Mucosa of gallbladder (tissue), 1 donor: ENCODE measurements at places on chromosomes 1 and 21.

DNA sequence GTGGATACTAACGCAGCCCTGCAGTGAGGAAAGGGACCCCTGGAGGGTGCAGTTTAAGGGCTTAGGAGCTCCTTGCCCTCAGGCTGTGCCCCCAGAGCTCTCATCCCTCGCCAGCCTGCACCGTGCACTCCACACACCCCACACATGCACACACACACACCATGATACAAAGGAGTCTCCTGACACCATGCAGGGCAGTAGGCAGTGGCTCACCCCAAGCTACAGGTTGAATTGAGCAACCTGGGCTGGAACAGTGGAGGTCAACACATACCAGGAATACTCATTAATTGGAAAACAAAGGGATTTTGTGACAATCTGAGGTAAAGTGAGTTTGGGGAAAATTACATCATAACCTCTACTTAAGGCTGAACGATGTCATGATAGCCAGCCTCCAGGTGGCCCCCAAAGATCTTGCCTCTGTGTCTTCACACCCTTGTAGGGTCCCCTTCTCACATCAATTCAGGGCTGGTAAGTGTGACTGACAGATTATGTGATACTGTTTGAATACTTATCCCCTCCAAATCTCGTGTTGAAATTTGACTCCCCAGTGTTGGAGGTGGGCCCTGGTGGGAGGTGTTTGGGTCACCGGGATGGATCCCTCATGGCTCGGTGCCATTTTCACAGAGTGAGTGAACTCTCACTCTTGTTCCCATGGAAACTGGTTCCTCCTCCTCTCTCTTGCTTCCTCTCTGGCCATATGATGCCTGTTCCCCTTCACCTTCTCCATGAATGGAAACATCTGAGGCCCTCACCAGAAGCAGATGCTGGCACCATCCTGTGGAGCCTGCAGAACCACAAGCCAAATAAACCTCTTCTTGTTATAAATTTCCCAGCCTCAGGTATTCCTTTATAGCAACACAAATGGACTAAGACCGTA lies 111.0 kb upstream of the RAB4A start:
- no peak for DNase-seq

GRCh38 chr1:231407547-231408396 lies 14.3 kb downstream of the EGLN1 start:
- no peak for DNase-seq

- peak; percentile 88 for DNase-seq
Observed at GRCh38 chr1:85307987-85308832, 31.8 kb upstream of the BCL10 start.

DNA sequence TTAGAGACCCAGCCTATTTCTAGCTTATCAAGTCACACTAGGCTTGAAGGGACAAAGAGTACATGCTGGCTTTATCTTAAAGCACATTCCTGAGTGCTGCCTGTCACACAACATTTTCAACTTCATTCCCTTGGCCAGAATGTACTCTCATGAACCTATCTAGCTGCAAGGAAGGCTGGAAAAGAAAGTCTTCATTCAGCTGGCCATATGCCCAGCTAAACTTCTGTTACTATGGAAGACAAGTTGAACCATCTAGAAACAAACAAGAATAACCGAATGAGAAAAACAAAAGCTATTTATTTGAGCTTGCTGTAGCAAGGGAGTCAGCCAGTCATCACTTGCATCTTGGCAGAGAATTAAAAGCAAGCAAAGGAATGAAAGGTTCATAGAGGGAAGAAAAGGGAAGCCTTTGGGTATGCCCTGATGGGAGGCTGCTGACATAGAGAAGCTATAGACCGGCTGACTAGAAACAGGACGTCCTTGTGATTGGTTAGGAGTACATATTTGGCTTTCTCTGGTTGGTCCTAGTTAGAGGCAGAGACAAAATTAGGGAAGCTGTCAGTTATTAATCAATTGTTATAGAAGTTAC lies 108.4 kb downstream of the NEK7 start:
- no peak for DNase-seq

DNA sequence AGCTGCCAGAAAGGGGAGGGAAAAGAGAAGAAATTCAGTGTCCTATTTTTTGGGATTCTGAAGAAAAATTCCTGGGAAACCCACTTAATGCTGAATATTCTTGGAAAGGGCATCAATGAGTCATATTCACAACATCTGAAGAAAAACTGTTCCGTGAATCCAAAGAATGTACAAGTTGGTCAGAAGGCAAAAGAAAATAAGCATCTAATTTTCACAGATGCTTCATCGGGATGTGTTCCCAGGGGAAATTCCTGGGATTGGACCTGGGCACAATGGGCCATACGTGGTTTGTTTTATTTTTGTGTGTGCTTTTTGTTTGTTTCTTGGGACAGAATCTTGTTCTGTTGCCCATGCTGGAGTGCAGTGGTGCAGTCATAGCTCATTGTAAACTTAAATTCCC lies 112.2 kb downstream of the MAP3K21 start:
- no peak for DNase-seq

- peak; percentile 82 for DNase-seq
Observed at GRCh38 chr1:27563591-27564471, 40.1 kb downstream of the AHDC1 start.
